CD8-positive, alpha-beta T cell (primary cell): ENCODE measurements at places on chromosomes 2 and 18. TPM values are rescaled to one million over a fixed set of nuclear protein-coding genes. Genes with fewer than 3 reads are reported as not detected.

Gene PLA2R1
- total RNA-seq: not detected

Gene CCDC138
- 5.9 TPM for total RNA-seq

Gene ADAM23
- total RNA-seq: 0.14 TPM

Gene NPPC
- 1.00 TPM for total RNA-seq

Gene FABP1
- total RNA-seq: not detected

Gene PXDN
- total RNA-seq: 0.76 TPM

Gene CCNYL1
- 12.0 TPM for total RNA-seq
